Stimulated activated CD8-positive, alpha-beta memory T cell treated with anti-CD3 and anti-CD28 coated beads, Interleukin-7, amount 100 ng/mL, for 24 hours (primary cell): ENCODE measurements at places on chromosomes 11 and 22.
A peak's percentile ranks its signal among the peaks of the same experiment; 100 is the strongest.

DNA sequence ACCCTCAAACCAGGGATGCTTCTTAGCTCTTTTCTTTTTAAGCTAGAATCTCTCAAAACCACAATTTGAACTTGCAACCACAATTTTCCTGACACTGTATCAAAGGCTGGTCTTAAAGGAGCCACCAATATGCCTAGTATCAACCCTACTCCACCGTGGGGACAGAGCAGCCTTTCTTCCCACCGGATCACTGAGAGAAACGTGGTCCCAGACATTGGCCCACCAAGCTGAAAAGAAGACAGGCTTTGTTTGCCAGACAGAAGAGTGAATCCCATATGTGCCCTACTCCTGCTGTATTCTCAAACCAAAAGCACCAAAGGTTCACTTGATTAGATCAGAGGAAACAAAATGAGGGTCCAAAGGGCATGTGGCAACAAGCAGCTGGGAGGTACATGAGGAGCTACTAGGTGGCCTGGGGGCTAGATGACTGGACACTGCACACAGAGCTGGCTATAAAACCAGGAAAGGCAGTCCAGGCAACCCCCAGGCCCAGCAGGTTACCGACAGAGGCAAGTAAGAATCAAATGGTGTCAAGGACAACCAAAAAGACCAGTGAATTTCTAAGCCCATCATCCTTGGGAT lies 3.6 kb upstream of the VWCE start:
- DNase-seq: no peak

- no peak for DNase-seq
Measured at GRCh38 chr11:32161293-32161692, 70.4 kb downstream of the RCN1 start.

DNA sequence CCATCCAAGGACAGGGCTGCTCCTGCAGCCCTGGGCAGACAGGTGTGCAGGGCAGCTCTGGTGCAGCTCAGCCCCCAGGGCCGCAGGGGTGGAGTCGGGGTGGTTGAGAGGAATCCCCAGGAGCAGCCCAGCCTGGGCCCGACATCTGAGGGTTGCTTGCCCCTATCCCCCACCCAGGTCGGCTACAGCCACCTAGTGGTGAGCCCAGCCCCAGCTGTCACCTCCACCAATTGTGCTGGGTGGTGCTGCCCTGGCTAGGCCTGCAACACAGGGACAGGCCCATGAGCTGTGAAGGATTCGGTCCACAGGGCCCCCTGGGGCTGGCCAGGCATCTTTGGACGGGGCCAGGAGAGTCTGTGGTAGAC lies 29.6 kb downstream of the RTN4R start:
- DNase-seq: peak; percentile 23

- no peak for DNase-seq
Measured at GRCh38 chr22:43239193-43239780, 52.4 kb upstream of the TTLL12 start.

DNA sequence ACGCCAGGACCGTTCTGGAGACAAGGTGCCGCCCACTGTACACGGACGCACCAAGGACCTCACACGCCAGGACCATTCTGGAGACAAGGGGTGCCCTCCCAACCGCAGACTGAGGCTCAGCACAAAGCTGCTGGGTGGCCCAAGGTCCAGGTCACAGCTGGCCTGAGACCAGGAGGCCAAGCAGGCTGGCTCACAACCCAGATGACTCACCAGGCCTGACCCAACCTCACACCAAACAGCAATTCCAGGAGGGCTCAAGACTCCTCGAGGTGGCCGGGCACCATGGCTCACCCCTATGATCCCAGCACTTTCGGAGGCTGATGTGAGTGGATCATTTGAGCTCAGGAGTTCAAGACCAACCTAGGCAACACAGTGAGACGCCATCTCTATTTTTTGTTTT lies 14.8 kb downstream of the BRD1 start:
- DNase-seq: no peak
